ENCODE measurements at places on chromosomes 6 and 20.

GRCh38 chr6:25930532-25931410 lies at the start of gene SLC17A2:
TSS of gene SLC17A2 (minus strand) at chr6:25930691. CDS start at chr6:25925796, 4,895 bp downstream.
- no peak for DNase-seq

GRCh38 chr20:60667641-60668040 lies 584.4 kb upstream of the CDH4 start:
- no peak for DNase-seq

GRCh38 chr6:3386374-3386857 lies 70.4 kb downstream of the SLC22A23 start:
- DNase-seq: no peak

DNA sequence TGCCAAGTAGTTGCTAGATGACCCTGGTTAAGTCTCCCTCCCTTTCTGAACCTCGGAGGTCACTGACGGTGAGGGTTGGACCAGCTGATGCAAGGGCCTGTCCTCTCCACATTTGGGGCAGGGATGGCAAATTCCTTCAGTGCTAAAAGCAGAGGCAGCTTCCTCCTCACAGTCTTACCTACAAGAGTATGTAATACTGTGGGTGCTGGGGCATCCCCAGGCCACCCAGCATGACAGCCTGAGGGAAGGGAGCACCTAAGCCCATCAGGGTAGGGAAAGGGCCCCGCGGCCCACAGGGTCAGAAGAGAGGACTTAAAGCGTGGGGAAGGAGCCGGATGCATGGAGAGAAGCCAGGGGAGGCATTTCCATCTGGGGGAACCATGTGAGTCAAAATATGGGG lies 38.0 kb downstream of the TGM3 start:
- DNase-seq: no peak

DNA sequence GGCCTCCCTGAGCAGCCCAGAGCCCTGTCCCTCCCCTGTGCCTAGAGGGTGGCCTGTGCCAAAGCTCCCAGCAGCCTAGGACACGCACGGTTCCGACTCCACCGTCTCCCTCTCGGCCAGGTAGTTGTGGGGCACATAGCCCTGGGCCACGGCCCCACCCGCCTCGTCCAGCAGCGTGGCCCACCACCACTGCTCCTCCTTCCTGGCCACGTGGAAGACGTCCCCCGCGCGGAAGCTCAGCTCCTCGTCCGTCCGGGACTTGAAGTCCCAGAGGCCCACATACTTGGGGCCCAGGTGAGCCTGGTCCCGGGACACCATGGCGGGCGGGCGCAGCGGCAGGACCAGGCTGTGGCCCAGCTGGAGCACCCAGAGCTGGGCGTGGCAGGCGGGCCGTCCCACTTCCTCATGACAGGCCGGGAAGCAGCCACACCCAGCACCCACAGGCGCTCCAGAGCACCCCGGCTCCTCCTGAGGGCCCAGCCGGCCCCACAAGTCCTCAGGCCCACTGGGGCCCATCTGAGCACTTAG lies at the start of gene PTK6:
Gene PTK6 (minus strand): TSS at position 380 of the 528 bp plus-strand sequence. CDS start 62 bp downstream, at position 318.
- no peak for DNase-seq

- no peak for DNase-seq
These were observed 5.0 kb downstream of the TNFRSF6B start for GRCh38 chr20:63701329-63702035.

- no peak for DNase-seq
These were observed 506.6 kb downstream of the FRK start for GRCh38 chr6:115554060-115554459.
